ENCODE measurements at places on chromosomes 6 and 20. TPM values are rescaled to one million over a fixed set of nuclear protein-coding genes. Genes with fewer than 3 reads are reported as not detected.

The ETV7 gene
- 2.6 TPM for total RNA-seq

The NMBR gene
- not detected for total RNA-seq

The EGFL8 gene
- 6.7 TPM for total RNA-seq

The WDR27 gene
- total RNA-seq = 38.3 TPM

The RIPPLY2 gene
- not detected for total RNA-seq

The ANKRD66 gene
- total RNA-seq = not detected

The BTN1A1 gene
- not detected for total RNA-seq

The TGM3 gene
- 0.16 TPM for total RNA-seq

The LGSN gene
- total RNA-seq = not detected

The SIRPA gene
- total RNA-seq = 0.05 TPM

The TRIM10 gene
- total RNA-seq = not detected

The RIMS1 gene
- total RNA-seq = not detected

The SPEF1 gene
- total RNA-seq = 0.24 TPM

The REV3L gene
- total RNA-seq = 23.7 TPM

The SYCP2 gene
- total RNA-seq = 2.5 TPM

The ASF1A gene
- 11.3 TPM for total RNA-seq

The COL9A1 gene
- 0.17 TPM for total RNA-seq

The TMEM74B gene
- 6.0 TPM for total RNA-seq

The MOG gene
- not detected for total RNA-seq

The WFDC10B gene
- not detected for total RNA-seq

The SIGLEC1 gene
- total RNA-seq = not detected

The TINAG gene
- not detected for total RNA-seq

The BPIFB2 gene
- total RNA-seq = not detected
